ENCODE measurements at places on chromosomes 3 and 15.
A peak's percentile ranks its signal among the peaks of the same experiment; 100 is the strongest.

DNA sequence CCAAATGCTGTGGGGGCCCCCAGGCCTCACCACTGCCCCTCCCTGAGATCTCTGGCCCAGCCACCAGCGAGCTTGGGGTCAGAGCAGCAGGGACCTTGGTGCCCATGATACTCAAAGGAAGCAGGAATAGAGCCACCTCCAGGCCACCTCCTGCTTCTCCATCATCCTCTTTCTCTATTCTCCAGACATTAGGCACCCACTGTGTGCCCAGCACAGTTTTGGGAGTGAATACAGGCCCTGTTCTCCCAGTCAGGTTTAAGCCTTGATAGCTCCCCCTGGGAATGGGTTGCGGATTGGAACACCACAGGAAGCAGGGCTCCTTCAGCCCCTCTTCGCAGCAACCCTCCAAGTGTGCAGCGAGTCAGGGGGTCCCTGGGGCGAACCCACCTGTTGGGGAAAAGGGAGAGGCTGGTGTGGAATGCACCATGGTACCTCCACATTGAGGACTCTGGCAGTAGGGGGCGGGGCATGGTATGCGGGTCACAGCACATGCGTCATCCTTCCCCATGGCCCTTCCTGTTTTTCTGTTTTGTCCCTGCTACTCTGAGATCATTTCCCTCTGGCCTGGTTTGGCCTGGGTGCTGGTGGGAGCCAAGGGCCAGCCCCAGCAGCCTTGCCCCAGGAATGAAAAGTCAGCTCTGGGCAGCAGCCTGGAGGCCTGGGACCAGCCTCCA lies 14.2 kb upstream of the SEMA3B start:
- no peak for DNase-seq

- DNase-seq = no peak
Observed at GRCh38 chr15:63922261-63922904, 88.6 kb upstream of the HERC1 start.

- no peak for DNase-seq
Observed at GRCh38 chr3:66413151-66413751, 87.6 kb downstream of the LRIG1 start.

GRCh38 chr15:67917037-67917436 lies 77.2 kb upstream of the RNU6-1 start:
- DNase-seq = no peak

GRCh38 chr3:46909535-46910161 lies 32.1 kb downstream of the PTH1R start:
- peak; percentile 53 for DNase-seq

GRCh38 chr3:123449102-123449996 lies 459 bp upstream of the ADCY5 start:
- DNase-seq = no peak

- no peak for DNase-seq
Observed at GRCh38 chr3:30269751-30270445, 336.5 kb upstream of the TGFBR2 start.
